Tibial artery (tissue), 4 donors: ENCODE measurements at places on chromosomes 12 and 14.

- H3K27me3 ChIP-seq = no peaks in the 10 kb centered on the region
- no peaks in the 10 kb centered on the region for H3K4me1 ChIP-seq
- H3K4me3 ChIP-seq = no peak overlapping the region
- DNase-seq = no peak
- peaks cover 13% of the 10 kb centered on the region for H3K36me3 ChIP-seq
Observed at GRCh38 chr14:100522616-100523099, 64.6 kb downstream of the BEGAIN start.

DNA sequence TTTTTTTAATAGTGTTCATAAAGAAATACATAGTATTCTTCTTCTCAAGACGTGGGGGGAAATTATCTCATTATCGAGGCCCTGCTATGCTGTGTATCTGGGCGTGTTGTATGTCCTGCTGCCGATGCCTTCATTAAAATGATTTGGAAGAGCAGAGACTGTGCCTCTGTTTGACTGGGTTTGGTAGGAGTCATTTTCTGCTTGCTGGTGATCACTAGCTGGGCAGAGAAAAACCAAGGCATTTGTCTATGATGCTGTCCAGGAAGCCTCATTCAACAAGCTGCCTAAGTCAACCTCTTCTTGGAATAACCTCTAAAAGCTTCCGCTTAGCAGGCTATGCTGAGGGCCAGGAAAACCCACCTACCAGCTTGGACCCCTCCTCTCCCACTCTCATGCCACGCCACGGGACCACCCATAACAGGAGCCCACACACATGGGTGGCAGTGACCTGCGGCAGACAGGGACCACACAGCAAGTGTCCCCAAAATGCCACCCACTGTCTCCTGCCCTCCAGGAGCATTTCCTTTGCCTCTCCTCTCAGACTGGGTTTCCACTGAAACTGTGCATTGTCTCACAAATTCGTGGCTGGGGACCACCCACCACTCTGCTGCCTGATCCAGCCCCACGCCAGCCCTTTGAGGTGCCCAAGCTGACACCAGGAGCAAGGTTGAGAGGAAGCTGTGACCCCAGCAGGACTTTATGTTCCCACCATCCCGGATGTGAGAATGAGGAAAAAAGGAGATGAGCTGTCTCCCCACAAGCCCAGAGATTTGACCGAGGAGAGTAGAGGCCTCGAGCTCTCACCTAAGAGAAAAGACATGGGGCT, 36.8 kb downstream of the DAD1 start:
- DNase-seq = no peak
- no peaks in the 10 kb centered on the region for H3K36me3 ChIP-seq
- no peak overlapping the region for H3K27ac ChIP-seq
- no peaks in the 10 kb centered on the region for H3K27me3 ChIP-seq

DNA sequence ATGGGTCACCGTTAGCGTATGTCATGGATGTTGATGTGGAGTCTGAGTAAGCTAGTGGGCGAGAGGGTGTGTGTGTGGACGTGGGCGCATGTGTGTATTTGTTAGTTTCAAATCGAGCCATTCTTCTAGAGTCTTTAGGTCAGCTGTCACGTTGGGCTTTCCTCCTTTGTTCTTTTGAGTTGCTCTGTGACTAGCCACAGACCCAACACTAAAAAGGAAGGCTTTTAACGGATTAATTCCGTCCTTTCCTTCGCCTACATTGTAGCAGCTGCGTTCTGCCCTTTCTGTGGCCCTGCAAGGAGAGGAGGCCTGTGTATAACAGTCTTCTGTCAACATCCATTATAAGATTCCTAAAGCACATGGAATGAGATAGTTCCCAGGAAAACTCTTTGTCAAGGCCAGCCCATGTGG, 117.2 kb upstream of the DNM1L start:
- peaks cover 46% of the 10 kb centered on the region for H3K4me1 ChIP-seq
- no peak overlapping the region for H3K27ac ChIP-seq
- H3K27me3 ChIP-seq = no peaks in the 10 kb centered on the region
- DNase-seq = no peak

DNA sequence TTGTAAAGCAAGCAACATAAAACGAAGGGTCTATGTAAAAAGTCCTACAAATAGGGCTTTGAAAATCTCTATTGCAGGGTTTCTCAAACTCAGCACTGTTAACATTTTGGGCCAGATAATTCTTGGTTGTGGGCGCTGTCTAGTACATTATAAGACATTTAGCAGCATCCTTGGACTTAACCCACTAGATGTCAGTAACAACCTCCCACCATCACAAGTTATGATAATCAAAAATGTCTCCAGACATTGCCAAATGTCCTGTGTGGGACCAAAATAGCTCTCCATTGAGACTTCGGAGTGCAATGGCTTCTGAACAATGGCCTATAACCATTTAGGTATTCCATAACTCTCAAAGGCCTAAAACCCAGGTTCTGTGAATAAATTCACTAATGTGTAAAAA, 22.9 kb upstream of the DHRS7 start:
- H3K36me3 ChIP-seq = no peaks in the 10 kb centered on the region
- H3K4me1 ChIP-seq = no peaks in the 10 kb centered on the region
- H3K27me3 ChIP-seq = no peaks in the 10 kb centered on the region
- no peak for DNase-seq
- H3K27ac ChIP-seq = no peak overlapping the region
- no peak overlapping the region for H3K4me3 ChIP-seq

- no peaks in the 10 kb centered on the region for H3K4me1 ChIP-seq
- no peak overlapping the region for H3K27ac ChIP-seq
- H3K27me3 ChIP-seq = no peaks in the 10 kb centered on the region
- H3K4me3 ChIP-seq = no peak overlapping the region
- DNase-seq = no peak
- no peaks in the 10 kb centered on the region for H3K36me3 ChIP-seq
Observed at GRCh38 chr12:51630986-51631385, 40.0 kb downstream of the SCN8A start.

GRCh38 chr12:121712190-121712460, 427 bp upstream of the TMEM120B start:
- DNase-seq = no peak
- peak overlapping the region; percentile 98 for H3K4me3 ChIP-seq
- H3K27ac ChIP-seq = peak overlapping the region; percentile 76
- peaks cover 19% of the 10 kb centered on the region for H3K4me1 ChIP-seq
- H3K36me3 ChIP-seq = no peaks in the 10 kb centered on the region
- H3K27me3 ChIP-seq = no peaks in the 10 kb centered on the region

- no peaks in the 10 kb centered on the region for H3K27me3 ChIP-seq
- no peak for DNase-seq
- H3K36me3 ChIP-seq = no peaks in the 10 kb centered on the region
- no peak overlapping the region for H3K4me3 ChIP-seq
- peaks cover 7% of the 10 kb centered on the region for H3K4me1 ChIP-seq
Observed at GRCh38 chr14:50083467-50084337, 32.7 kb downstream of the VCPKMT start.
